ENCODE measurements at places on chromosomes 1 and 21.

GRCh38 chr1:1264868-1265272, 8.8 kb downstream of the UBE2J2 start:
- no peak for DNase-seq

DNA sequence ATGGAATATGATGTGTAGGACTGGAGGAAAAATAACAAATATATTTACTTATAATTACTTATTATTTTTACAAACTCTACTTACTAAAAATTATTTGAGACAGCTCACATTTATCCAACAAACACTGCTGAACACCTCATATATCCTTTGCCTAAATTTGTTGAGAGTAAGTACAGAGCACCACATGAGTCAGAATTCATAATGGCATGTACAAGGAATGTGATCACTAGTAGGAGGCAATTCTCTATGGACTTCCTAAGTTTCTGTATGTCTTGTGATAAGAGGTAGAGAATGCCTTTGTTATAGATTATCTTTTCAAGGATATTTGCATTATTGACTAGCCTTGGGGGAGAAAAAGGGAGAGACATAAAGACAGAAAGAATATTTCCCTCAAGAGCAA, 8.2 kb upstream of the ST6GALNAC3 start:
- no peak for DNase-seq

- no peak for DNase-seq
Measured at GRCh38 chr1:16716691-16717335, 23.5 kb upstream of the RNU1-4 start.

DNA sequence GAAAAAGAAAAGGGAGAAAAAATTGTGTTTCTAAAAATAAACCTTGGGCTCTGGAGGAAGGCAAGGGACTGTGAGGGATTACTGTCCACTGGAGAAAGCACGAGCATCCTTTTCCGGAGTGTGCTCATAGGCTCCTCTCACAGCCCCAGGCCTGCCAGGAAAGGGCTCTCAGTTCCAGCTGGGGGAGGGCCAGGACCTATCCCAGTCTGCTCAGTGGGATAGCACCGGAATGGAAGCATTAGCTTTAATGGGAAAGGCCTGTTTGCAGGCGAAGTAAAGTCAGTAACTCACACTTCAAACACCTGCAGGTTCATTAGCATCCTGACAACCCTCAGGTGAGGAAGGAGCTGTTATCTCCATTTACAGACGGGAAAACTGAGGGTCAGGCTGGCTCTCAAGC, 113.9 kb upstream of the USP24 start:
- no peak for DNase-seq

- no peak for DNase-seq
Measured at GRCh38 chr1:15902882-15903281, 55.4 kb downstream of the SPEN start.

GRCh38 chr1:44608141-44608540, 66.1 kb downstream of the TMEM53 start:
- DNase-seq, result no peak

GRCh38 chr1:46001081-46001785, 131.2 kb downstream of the PIK3R3 start:
- DNase-seq, result no peak

- no peak for DNase-seq
Measured at GRCh38 chr21:43754948-43755781, 20.9 kb downstream of the CSTB start.

DNA sequence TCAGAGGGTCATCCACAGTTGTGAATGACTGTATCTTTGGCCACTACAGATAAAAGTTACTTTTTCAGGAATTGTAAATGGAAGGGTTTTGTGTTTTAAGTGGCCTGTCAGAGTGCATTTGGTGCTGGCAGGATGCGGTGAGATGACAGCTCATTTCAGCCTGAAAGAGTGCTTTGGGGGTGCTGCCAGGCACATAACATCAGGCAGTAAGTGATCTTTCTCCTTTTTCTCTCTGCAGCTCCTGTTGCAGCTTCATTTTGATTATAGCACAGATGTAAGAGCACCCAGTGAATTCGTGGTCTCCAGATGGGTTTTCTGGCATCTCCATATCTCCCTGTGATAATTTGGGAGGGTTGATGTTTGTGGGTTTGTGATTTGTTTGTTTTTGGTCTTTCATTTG, 14.8 kb upstream of the FAM163A start:
- no peak for DNase-seq

DNA sequence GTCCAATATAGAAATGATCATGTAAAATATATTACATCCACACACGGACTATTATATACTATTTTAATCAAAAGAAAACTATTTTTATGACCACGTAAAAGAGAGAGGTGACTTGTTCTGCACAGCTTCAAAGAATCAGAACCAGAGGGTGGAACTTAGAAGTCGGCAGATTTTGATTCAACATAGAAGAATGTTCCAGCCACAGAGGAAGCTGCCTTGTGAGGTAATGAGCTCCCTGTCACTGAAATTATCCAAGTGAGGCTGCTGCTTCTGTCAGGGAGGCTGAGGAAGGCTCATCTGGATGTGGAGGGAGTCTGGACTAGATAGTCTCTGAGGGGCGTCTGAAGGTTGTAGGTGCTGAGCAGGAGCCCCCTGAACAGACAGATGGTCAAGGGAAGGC, 2.7 kb downstream of the PLEKHA6 start:
- no peak for DNase-seq

GRCh38 chr1:109935451-109935900, 24.8 kb downstream of the CSF1 start:
- DNase-seq, result no peak

GRCh38 chr1:187715483-187715882, 886.7 kb downstream of the PLA2G4A start:
- DNase-seq, result no peak

- DNase-seq, result no peak
Measured at GRCh38 chr1:160494620-160495019, 28.4 kb downstream of the SLAMF6 start.

GRCh38 chr1:76374086-76374485, 299.5 kb downstream of the ST6GALNAC3 start:
- DNase-seq, result no peak

DNA sequence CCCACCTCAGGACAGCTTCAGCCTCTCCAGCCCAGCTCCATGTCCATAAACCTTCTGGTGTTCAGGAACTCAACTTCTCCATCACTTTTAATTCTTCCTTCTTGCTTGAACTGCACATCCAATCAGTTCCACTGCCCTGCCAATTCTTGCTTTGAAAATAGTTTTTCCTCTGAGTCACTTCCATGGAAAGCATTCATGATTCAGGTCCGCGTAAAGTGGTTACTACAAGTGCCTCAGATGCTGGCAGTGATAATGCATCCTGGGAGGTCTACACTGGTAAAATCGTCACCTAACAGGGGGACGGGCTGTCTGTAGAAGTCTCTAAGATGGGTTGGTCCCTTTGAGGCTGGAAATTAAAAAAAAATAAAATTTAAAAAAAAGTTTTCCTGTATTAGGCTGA, 25.9 kb upstream of the RCAN1 start:
- DNase-seq, result no peak

Data from C1 segment of cervical spinal cord (tissue), 14 donors.